Ureter (tissue), 1 donor: ENCODE measurements at places on chromosomes 13 and 19. TPM values are rescaled to one million over a fixed set of nuclear protein-coding genes. Genes with fewer than 3 reads are reported as not detected.

Gene OLFM2
- 5.6 TPM for total RNA-seq

Gene ZNF529
- total RNA-seq: 20.0 TPM

Gene ZNF709
- total RNA-seq: 3.9 TPM

GRCh38 chr19:6358003-6358402, 3.3 kb upstream of the CLPP start:
- no peak for DNase-seq

DNA sequence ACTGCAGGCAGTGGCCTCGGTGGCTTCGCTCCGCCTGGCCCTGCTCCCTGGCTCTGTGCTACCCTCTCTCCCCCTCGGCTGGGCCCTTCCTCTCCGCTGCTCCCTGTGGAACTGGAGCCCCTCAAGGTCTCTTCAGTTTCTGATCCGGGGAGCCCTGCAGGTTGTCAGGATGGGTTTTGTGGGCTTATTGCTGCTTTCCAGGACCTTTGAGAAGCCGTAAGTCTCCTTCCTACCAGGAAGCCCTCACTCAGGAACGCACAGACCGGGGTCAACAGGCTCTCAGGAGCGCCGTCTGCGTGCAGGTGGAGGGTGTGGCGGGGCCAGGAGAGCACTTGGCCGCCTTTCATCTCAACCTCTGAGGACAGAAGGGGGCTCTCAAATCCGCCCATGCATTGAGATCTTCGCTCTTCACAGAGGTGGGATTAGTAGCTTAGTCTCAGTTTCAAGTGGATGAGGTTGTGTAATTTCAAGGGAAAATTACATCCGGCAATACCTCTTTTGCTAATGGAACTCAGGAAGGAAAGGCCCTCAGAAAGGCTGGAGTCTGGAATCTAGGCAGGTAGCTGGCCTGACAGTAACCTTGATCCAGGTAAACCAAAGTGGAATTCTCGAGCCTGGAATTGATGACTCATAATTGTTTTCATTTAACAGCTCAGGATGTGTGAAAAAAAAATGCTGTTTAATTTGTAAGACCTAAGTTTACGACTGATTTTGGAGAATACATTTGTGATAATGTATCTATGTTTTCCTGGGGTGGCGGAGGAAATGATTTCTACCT, 102.0 kb downstream of the ATP11A start:
- DNase-seq: no peak

GRCh38 chr19:56105090-56105701, 15.9 kb downstream of the ZNF787 start:
- DNase-seq: peak; percentile 80

DNA sequence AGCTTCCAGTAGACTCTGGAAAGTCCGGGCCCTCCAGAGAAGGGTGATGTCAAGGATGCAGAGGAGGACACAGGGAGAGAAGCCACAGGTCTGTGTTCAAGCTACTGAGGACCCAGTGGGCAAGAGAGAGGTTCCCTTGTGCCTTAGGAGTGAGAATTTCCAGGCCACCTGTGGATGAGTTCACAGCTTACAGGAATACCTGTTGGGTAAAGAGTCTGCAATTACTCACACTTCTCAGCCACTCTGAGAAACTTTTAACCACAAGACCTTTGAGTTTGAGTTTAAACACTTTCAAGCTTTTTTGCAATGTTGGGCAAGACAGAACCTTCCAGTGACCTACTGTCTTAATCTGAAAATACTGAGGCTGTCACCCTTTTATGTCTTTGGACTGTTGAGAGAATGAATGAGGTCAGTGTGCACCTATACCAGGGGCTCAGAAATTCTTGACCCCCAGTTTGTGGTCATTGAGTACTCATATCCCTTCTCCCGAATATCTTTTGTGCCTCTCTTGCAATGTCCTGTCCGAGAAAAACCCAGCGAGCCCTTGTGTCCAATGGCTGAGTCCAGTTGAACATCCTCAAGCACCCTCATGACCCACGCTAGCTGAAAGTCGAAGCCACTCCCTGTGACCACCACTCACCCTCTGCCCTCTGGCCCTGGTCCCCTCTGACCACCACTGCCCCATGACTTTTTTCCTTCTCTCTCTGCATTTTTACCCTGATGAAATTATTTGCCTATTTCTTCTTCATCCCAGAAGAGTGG, 368.5 kb upstream of the ZNF507 start:
- DNase-seq: peak; percentile 20

- DNase-seq: no peak
Observed at GRCh38 chr19:46944123-46944748, 75.4 kb upstream of the NPAS1 start.

GRCh38 chr19:18460900-18461299, 23.0 kb upstream of the ISYNA1 start:
- no peak for DNase-seq

DNA sequence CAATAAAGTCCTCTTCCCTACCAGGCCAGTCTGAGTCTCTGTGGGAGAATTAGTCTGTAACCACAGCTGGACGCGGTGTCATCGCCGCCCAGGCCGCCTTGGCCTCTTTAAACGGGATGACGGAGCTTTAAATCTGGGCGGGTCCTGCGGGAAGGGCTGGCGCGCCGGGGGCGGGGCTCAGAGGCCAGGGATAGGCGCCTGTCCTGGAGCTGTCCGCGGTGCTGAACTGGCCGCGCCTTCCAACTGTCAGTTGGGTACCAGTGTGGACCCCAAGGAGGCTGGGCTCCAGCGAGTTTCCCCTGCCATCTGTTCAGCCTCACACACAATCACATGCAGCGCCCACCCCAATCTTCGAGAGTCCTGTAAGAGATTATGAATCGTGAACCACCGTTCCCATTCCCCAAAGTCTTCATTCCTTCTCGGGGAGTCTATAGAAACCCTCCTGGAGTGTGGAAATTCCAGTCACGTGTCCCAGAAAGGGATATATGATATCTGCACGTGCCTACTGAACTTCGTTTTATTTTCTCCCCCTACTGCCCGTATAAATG, 11.5 kb downstream of the APLP1 start:
- DNase-seq: peak; percentile 84

GRCh38 chr13:50527612-50528509, 315.6 kb downstream of the DLEU7 start:
- no peak for DNase-seq

DNA sequence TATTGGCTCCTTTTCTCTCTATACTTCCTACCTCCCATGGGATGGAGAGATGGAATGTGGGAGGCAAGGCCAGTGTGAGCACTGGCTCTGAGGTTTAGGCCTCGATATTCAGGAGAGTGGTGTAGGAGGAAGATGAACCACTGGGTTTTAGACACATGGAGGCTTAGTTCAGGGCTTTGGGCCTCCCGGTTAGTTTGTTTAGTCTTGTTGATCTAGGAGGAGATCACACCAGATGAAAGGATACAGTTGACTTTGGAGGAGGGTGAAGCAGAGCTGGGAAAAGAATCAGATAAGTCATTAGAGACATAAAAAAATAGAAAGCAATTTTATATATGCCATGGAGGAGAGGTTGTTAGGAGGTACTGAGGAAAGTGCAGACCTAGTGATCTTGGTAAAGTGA, 30.9 kb downstream of the RNASEH2B start:
- no peak for DNase-seq

GRCh38 chr19:43782689-43783231, 2.0 kb upstream of the KCNN4 start:
- no peak for DNase-seq
